ENCODE measurements at places on chromosomes 6 and 20.

DNA sequence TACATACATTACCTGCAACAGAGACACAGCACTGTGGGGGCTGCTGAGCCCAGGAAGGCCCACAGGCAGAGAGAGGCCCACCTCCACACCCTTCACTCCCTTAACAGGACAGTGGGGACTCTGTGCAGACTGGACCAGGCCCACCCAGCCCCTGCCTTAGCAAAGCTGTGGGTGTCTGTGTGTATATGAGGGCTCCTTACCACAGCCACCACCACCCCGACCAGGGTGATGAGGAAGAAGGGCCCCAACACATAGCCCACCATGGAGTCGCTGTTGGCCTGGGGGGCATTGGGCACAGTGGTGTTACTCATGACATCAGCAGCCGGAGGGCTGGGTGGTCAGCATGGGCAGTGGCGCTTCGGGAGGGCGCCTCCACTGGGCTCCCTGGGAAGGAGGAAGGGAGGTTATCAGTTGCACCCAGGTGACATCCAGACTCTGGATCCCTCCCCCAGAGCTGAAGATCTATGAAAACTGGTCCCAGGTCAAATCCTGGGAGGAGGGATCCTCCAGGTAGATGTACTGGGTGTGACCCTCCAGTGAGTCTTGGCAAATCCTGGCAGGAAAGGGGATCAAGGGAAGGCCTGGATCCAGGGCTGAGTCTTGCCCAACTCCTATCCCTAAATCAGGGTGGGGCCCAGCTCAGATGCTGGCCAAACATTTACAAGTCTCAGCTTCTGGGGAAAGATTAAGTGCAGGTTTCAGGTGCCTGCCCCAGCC lies 1.2 kb downstream of the SMIM29 start:
- no peak for DNase-seq

- DNase-seq, result no peak
Observed at GRCh38 chr20:41350408-41350962, 9.9 kb downstream of the LPIN3 start.

GRCh38 chr6:40882323-40882997 lies 156.6 kb downstream of the UNC5CL start:
- no peak for DNase-seq

- no peak for DNase-seq
Observed at GRCh38 chr20:13756551-13756950, 28.2 kb downstream of the ESF1 start.

DNA sequence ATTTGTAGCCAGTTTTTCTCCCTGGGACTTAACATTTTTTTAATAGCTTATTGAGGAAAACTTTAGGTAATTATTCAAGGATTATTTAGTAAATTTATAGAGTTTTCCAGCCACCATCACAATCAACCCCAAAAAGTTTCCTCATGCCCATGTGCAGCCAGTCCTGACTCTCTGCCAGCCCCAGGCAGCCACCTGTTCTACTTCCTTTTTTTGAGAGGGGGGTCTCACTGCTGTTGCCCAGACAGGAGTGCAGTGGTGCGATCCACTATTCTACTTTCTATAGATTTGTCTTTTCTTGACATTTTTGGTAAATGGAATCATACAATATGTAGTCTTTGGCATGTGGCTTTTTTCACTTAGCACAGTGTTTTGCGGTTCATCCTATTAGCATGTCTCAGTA lies 200.1 kb downstream of the FARS2 start:
- no peak for DNase-seq

- DNase-seq, result no peak
Observed at GRCh38 chr20:25372584-25373336, 17.9 kb downstream of the ABHD12 start.

- no peak for DNase-seq
Observed at GRCh38 chr20:34873583-34874093, 982 bp upstream of the GGT7 start.

DNA sequence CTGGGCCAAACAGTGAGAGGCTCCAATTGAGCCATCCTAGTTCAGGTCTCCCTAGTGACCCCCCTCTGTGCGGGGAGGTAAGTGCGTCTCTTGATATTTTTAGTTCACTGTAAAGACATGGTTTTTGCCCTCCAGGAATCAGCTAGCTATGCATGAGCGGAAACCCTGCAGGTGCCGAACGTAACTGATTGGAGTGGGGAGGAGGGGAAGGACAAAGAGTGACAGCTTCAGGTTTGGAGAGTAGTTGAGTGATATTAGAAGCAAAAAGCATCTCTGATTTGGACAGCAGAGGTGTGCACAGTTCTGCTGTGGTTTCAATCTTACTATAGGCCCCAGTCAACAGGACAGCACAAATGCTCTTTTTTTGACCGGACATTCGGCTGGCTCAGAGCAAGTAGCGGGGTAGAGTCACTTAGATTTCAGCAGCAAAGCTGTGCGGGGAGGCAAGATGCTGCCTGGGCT lies 31.8 kb downstream of the TBC1D7 start:
- DNase-seq, result no peak

DNA sequence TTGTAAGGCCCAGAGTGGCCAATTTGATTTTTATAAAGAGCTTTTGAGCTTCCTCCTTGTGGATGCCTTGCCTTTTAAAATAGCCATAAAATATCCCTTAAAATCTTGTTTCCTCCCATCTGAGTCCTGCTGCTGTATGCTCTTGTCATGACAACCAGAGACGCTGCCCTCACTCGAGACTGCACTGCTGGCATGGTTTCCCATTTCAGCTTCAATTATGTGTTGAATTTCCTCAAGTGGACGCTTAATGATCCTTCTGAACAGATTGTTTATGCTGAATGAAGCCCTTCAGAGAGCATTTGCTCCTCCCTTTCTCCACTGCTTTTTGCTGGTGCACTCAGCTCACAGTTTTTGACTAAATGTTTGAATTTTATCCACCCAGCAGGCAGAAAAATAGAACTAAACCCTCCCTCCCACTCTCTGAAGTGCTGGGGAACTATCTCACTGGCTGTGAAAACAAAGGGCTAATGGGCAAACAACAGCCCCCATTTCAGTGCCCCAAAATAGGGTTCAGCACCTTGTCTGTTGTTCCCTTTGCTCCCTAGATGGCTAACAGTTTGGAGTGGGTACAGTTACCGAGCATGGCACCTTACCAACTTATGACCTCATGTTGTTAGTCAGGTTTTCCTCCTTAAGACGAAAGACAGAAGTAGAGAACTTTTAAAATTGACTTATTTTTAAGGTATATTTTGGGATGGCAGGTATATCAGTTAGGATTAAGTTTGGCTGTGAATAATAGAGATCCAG lies 45.5 kb upstream of the RNF8 start:
- DNase-seq, result no peak

DNA sequence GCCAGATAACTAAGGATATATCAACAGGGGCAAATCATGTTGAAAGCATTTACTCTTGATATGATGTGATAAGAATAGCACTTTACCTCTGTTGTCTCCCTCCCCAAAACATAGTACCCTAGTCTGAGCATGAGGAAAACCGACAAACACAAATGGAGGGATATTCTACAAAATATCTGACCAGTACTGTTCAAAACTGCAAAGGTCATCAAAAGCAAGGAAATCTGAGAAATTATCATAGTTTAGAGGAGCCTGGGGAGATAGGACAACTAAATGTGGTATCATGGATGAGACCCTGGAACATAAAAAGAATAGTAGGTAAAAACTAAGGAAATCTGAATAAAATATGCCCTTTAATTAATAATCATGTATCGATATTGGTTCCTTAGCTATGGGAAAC lies 483.3 kb upstream of the RNF217 start:
- no peak for DNase-seq

GRCh38 chr6:162618448-162619002 lies 109.0 kb downstream of the PRKN start:
- no peak for DNase-seq

DNA sequence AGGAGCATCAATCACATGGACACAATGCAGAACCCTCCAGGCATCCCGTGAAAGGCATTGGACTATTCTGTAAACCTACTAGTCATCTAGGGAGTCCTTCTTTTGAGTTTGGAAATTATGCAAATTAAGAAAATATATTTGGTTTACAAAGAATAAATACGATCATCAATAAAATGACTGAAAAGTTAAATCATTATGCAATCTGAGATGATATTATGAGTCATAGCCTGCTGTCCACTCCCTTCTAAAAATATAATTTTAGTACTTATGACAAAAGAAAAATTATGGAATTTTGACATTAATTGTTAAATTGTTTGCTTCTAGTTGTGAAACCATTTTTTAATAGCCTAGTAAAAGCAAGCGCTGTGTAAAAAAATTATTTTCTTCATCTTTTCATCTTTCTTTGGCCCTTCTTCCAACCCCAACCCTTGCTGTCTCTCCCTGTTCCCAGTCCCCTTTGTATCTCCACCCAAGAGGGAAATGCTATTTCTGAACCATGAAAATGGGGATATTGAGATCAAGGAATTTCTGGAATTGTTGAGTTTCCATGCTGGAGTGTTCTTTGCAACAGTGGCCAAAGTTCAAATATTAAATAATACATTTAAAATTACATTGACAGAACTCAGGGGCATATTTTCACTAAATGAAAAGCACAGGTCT lies 599.8 kb downstream of the COL12A1 start:
- no peak for DNase-seq

DNA sequence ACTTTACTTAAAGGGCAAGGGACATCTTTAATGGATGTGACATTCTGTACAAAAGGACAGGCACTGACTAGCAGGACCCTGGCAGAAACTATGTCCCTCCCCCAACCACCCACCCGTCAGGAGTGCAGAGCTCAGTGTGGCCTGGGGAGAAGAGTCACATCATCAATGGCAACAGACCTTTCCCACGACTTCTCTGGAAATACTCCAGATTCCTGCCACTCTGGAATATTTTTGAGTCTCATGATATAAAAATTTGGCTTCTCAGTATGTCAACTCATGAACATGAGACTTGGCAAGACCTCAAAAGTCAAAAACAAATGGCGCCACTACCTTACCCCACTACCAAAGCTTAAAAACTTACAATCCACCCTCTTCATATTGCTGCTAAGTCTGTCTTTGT lies 118.3 kb downstream of the SLC23A2 start:
- DNase-seq, result no peak

GRCh38 chr6:11331111-11331510 lies 98.6 kb upstream of the NEDD9 start:
- DNase-seq, result no peak

GRCh38 chr20:46357030-46357514 lies 48.8 kb upstream of the CDH22 start:
- DNase-seq, result no peak

DNA sequence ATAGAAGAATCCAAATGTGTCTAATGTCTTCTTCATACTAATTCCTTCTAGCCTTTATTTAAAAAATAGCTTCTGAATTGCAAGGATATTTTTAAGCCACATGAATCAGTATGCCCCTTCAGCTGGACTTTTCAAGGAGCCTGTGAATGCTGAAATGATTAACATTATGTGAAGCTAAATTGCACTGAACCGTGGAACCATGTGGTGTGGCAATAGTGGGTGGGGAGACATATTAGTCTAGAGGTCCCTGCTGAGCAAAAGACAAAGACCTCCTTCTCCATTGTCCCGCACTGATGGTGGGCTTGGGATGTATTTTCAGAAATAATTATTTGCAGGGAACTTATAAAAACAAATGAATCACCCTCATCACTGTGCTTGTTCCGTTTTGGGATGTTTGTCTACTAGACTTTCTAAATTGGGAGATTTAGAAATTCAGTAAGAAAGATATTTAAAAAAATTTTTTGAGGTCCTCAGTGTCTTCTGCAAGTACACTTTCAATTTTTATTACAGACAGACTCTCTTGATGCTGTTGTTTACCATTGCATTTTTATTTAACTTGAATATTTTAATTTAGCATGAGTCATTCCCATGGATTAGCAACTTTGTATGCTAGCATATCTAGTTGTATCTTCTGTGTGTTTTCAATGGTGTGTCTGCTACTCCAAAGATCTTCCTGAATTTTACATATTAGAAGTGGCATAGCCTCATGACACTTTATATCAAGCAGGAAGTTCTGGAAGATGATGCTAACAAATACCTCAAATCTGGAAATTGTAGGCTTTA lies 238.1 kb downstream of the LAMA2 start:
- DNase-seq, result no peak

DNA sequence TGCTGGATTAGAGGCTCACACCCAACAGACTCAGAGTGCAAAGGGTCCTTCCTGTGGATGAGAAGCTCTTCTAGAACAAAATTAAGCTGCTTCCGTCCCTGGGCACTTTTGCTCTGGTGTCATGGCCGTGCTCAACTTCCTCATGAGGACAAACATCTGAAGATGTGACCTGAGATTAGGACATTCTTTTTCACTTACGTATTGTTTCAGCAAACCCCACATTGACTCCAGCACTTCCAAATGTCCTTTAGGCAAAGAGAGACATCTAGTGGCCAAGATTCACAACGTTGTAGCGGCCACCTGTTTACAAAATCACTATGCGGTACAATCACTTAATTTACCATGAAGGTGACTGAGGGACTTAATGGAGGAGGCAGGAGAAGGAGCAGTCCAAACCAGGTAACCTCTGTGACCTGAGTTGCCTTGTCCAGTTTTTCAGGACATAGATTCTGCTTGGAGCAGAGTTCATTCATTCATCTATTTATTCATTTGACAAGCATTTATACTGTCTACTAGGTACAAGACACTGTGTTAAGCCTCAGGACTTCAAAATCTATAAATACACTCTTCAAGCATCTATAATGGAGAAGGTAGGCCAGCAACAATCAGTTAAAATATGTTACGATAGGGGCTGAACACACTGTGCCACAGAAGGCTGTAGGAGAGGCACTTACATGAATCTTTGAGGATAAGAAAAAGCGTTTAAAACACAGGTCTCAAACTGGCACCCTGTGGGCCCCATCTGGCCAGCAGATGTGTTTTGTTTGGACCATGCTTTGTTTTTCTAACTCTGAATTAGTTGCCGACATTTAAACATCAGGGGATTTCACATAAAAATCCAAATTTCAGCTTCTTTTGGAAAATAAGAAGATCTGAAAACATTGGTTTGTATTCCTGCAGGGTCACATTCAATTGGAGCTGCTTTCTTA lies 5.6 kb upstream of the ADGRF1 start:
- peak; percentile 21 for DNase-seq

DNA sequence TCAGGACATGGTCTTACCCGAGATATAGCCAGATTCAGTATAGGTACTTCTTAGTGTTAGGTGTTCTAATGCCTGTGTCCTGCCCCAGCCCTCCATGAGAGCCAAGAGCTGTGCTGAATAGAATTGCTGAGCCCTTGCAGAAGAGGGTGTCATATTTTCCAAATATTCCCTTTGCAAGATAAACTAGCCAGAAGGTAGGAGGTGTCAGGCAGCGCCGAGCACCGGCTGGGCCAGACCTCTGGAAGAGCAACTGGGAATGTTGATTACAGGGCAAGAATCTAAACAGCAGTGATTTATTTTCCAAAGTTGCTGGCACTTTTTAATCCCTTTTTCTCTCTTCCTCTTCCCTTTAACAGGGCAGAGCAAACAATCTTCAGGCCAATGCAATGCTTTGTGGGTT lies 37.1 kb upstream of the EZR start:
- DNase-seq, result no peak

GRCh38 chr20:33276303-33277113 lies 6.5 kb upstream of the BPIFB1 start:
- DNase-seq, result no peak
